ENCODE measurements at places on chromosomes 12 and 14.

DNA sequence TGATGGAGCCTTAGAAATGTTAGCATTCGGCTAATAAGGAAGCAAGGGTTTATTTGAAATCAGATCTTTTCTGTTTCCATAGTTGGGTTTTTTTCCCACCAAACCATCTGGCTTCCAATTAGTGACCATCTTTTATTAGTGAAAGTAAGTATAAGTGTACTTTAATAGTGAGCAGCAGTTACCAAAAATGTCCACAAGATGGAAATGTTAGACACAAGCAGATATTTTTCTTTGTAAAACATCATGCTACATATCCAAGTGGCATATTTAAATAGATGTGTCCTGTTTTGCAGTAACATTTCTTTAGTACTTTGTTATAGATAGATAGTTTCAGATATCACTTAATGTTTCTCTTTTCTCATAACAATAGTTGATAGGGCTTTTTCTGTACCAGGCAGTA, 28.8 kb downstream of the YEATS4 start:
- no peak for DNase-seq

DNA sequence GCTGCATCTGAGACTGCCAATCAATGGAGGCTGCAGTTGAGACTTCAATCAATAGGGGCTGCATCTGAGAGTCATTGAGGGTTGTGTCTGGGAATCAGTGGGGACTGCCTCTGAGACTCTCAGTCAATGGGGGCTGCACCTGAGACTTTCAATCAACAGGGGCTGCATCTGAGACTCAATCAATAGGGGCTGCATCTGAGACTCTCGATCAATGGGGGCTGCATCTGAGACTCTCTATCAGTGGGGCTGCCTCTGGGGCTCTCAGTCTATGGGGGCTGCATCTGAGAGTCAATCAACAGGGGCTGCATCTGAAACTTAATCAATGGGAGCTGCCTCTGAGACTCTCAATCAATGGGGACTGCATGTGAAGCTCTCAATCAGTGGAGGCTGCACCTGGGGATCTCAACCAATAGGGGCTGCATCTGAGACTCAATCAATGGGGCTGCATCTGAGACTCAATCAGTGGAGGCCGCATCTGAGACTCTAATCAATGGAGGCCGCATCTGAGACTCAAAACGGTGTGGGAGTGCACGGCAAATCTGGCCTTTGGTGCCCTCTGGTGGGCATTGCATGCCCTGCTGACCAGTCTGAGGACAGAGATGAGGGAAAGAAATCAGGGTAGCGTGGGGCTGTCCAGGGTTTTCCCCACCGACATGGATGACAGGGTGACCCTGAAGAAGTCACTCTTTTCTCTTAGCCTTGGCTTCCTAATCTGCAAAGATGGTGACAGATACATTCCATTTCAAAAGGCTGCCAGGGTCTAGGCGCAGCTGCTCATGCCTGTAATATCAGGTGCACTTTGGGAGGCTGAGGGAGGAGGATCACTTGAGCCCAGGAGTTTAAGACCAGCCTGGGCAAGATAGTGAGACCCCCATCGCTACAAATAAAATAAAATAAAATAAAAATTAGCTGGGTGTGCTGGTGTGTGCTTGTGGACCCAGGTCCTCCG, 41.3 kb upstream of the EIF5 start:
- DNase-seq = peak; percentile 77

DNA sequence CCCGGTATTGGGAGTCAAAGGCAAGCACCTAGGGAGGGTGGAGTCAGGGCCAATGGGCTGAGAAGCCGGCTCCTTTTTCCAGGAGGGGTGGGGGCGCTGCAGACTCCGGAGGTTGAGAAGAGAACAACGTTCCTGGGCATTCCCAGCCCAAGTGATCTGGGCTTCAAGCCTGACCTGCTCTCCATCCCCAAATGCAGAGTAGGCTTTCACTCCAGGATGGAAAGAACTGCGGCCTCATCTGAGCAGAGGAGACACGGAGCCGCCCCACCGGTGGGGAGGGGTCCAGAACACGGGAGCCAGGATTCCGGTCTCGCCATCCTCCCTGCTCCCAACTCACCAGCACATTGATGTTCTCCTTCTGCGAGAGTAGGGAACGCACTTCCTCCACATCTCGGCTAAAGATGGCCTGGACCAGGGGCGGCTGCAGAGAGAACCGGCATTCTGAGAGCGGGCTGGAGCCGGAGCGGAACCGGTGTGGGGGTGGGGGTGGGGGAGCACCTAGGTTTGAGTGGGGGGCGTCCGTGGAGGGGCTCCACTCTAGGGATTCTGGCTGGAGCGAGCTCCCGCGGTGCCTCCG, 605 bp downstream of the ANKRD52 start:
- DNase-seq = no peak

DNA sequence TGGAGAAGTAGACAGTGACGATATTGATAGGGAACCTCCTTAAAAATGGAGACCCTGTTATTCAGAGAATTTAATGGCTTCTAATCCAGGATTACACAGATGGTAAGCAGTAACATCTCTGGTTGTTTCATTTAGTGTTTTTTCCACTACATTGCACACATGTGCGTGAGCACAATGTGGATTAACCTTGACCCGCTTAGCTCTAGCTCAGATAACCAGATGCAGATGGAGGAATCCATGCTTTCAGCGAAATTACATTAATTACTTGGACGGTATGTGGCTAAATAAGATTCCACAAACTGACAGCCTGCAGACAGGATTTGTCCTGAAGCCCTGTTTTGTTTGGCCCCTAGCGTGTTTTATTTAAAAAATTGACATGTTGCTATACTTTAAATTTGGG, 378.4 kb downstream of the CCDC91 start:
- DNase-seq = no peak

GRCh38 chr14:71430678-71431376, 501.4 kb upstream of the RGS6 start:
- DNase-seq = no peak

GRCh38 chr14:99322731-99323599, 51.0 kb upstream of the BCL11B start:
- no peak for DNase-seq

- DNase-seq = no peak
Observed at GRCh38 chr12:5295151-5295550, 136.8 kb upstream of the NTF3 start.

DNA sequence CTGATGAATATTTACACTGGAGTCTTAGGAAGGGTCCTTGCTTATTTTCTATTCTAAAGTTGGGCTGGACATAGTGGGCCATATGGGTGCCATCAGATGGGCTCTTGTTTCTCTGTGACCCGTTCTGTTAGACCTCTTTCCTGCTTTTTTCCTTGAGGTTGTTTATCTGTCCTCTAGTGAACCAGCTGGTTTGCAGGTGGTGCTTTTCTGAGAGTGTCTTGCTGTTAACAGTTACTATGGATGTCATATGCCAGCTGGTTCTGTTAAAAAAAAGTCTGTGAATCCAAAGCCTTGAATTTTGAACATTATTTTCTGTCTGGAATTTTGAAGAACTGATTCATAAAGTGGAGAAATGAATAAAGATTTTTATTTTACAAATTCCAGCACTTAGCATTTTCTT, 29.2 kb downstream of the ZC3H14 start:
- no peak for DNase-seq

DNA sequence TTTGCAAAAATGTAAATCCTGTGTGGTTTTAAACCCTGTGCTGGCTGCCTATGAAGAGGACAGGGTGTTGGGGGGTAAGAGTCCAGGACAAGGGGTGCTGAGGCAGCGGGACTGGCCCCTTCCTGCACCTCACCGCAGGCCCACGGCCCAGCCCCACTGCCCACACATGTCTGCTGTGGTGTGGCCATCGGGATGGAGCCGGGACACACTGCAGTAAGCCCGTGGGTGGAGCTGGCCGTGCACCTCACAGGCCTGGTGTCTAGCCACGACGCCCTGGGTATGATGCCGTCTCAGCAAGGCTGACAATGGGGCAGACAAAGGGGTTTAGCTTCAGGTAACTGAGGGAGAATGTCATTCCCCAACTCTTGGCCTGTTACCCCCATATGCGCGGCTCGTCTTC, 19.6 kb downstream of the AMN start:
- no peak for DNase-seq

- no peak for DNase-seq
Observed at GRCh38 chr12:8606890-8607289, 5.8 kb downstream of the AICDA start.

DNA sequence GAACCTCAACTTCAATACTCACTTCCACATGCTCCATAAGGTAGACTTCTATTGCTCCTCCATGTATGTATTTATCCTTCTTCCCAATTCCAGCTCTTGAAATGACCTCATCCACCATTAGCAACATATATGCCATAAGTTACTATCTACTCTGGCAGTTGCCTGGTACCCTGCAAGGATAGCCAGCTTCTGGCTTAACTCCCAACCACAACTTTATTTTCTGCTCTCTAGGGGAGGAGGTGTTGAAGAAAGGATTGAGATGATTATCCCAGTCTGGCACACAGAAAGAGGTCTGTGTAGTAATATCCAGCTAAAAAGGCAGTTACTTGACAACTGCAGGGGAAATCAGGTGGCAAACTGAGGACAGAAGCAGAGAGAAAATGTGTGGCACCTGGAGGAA, 71.5 kb upstream of the MDM1 start:
- no peak for DNase-seq

- DNase-seq = no peak
Observed at GRCh38 chr12:117522559-117522958, 161.1 kb upstream of the NOS1 start.

- no peak for DNase-seq
Observed at GRCh38 chr12:54213079-54213478, 24.3 kb upstream of the SMUG1 start.

DNA sequence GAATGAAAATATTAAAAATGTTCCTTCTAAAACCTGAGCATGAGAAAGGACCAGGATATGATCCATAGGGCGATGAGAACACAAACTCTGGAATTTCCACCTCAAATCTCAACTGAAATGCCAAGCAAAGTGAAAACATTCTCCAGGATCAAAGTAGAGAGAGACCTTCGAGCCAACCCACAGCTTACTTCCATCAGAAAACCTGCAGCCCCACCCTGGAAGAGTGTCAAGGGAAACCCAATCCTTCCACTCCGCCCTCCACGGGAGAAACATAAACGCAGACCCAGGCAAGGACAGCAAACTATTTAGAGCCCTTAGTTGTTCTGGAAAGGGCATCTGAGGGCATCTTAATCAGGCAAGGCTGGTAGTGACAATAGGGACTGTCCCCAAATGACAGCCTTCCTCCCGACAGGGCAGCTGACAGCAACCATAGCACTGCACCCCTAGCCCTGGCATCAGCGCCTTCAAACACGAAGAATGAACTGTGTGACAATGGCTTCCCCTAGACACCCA, 21.8 kb downstream of the SLC15A4 start:
- no peak for DNase-seq

DNA sequence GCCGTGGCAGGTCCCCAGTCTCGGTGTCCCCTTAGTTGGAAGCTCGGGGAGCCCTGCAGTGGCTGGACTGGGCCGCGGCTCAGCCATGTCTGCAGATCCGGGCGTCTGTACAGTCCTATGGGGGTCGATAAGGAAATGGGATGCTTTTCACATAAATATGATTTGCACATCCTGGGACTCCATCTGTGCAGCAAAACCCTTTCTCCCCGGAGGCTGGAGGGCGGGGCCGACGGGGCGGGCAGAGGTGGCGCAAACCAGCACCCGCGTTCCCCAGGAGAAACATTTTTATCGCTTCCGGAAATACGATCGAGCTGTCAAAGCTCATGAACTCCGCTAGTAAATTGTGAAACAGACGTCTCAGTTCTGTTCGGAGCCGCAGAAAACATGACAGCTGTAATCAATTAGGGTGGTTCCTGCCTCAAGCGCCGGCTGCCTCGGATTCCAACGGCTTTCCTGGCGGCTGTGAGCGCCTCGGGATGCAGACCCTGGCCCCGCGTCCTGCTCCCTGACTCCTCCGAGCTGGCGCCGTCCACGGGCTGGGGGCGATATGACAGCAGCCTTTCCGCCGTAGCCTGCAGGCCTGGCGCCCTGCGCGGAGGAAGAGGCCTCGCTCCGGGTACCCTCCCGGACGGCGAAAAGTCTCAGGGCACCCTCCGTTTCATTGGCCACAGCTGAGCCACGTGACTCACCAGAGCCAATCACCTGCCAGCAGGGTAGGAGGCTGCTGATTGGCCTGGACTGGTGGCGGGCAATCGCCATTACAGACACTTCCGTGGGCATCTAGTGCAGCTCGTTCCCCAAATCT, 23.0 kb downstream of the DIO3 start:
- DNase-seq = peak; percentile 11

- no peak for DNase-seq
Observed at GRCh38 chr12:17197971-17198370, 592.0 kb upstream of the LMO3 start.

- DNase-seq = no peak
Observed at GRCh38 chr14:53128303-53129028, 24.7 kb downstream of the DDHD1 start.

- DNase-seq = no peak
Observed at GRCh38 chr14:106778986-106779385, 1252.6 kb downstream of the TMEM121 start.

DNA sequence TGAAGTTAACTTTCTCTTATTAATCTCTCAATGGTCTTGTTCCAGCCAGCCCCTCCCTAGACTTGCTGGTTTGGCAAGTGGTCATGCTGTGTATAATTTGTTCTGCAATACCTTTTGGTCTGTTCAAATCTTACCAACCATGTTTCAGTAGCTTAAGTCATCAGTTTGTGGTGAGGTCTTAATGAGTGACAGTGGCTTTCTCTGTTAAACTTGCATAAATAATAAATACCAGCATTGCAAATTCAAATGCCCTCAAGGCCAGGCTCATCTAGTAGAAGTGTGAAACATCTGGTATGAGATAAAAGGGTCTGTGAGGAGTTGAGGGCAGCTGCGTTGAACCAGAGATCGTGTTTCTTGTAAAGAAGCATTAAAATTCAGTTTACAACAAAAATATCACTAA, 319.5 kb downstream of the TMEM117 start:
- DNase-seq = no peak

GRCh38 chr12:54773593-54773992, 80.7 kb upstream of the MUCL1 start:
- no peak for DNase-seq

DNA sequence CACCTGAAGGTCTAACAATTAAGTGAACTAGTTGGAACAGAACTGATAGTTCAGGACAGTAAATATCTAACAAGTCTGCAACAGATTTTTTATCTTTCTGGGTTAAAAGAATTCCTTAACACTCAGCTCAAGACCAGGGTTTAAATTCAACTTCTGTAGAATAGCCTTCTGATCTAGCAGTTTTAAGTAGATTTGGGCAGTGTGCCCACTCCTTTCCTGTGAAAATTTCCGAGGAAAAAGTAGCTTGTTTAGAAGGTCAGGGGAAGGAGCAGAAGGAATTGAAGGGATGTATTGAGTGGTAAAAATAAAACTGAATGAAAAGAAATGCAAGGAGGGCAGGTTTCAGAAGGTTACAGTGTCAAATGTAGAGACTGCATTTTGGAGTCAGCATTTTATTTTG, 45.8 kb downstream of the ATL1 start:
- no peak for DNase-seq

GRCh38 chr12:92146497-92147224, 1.0 kb upstream of the BTG1 start:
- DNase-seq = no peak

- DNase-seq = no peak
Observed at GRCh38 chr14:53683229-53683628, 273.4 kb downstream of the BMP4 start.
